Esophagus muscularis mucosa (tissue), 4 donors: ENCODE measurements at places on chromosomes 7 and 10.
A peak's percentile ranks its signal among the peaks of the same experiment; 100 is the strongest.

DNA sequence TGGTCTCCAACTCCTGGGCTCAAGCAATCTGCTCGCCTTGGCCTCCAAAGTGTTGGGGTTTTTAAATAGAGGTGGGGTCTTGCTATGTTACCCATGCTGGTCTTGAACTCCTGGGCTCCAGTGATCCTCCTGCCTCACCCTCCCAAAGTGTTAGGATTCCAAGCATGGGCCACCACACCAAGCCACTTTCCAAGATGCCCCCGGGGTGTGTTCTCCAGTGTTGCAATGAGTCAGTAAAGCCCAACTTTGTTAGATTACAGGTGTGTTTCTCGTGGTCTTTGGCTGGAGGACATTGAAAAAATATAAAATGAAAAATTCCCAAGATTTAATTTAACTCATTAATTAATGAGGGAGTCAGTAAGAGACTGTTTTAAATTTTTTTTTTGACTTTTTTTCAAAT lies 29.2 kb downstream of the TACR2 start:
- H3K36me3 ChIP-seq = peaks cover 34% of the 10 kb centered on the region
- H3K27ac ChIP-seq = no peak overlapping the region
- no peak for DNase-seq
- H3K27me3 ChIP-seq = no peaks in the 10 kb centered on the region
- no peak overlapping the region for H3K4me3 ChIP-seq
- peaks cover 16% of the 10 kb centered on the region for H3K4me1 ChIP-seq

DNA sequence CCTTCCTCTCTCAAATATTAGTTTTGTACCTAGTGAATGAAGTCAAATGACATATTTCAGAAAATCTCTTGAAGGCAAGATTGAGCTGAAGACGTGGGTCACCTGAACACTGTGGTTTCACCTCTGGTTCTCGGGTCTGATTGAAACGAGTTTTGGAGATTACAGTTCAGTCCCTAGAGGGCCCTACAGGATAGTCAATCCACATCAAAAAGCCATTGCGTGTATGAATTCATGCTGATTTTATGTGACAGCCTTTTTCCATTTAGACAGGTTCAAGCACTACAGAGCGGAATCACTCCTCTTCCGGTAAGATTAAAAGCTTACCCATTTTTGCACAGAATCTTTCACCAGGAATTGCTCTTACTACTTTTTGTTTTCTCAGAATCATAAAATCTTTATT lies 62.2 kb downstream of the VIM start:
- no peak for DNase-seq
- no peak overlapping the region for H3K4me3 ChIP-seq
- H3K4me1 ChIP-seq = no peaks in the 10 kb centered on the region
- no peaks in the 10 kb centered on the region for H3K27me3 ChIP-seq

GRCh38 chr7:130982160-130982638 lies 248.2 kb upstream of the KLF14 start:
- peaks cover 71% of the 10 kb centered on the region for H3K4me1 ChIP-seq
- peaks cover 36% of the 10 kb centered on the region for H3K36me3 ChIP-seq
- H3K27me3 ChIP-seq = no peaks in the 10 kb centered on the region
- DNase-seq = no peak

- no peaks in the 10 kb centered on the region for H3K36me3 ChIP-seq
- H3K4me3 ChIP-seq = no peak overlapping the region
- no peaks in the 10 kb centered on the region for H3K4me1 ChIP-seq
- H3K27me3 ChIP-seq = peaks cover 8% of the 10 kb centered on the region
- H3K27ac ChIP-seq = no peak overlapping the region
These were observed 41.1 kb upstream of the FIGNL1 start for GRCh38 chr7:50491209-50491608.

DNA sequence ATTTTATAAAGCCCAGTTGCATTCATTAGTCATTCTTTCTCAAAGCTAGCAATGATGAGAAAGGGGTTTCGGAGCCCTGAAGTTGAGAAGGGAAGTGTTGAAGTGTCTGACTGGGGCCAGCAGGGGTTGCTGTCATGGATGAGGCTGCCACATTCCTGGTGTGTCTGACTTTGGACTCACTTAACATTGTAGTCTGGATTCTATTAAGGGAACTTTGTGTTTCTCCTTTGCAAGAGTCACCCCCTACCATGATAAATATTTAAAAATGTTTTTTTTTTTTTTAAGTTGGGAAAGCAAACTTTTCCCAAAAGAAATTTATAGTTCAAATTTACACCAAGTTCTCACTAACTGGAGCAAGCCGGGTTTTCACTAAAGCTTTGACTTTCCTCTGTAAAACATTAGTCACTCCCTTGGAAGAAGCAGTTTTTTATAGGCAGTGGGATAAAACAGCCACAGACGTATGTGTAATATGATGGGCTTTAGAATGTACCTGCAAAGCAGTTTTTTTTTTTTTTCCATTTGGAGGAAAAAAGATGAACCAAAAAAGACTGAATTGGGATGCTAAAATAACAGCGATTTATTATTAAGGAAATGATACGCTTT lies 243.6 kb downstream of the TWIST1 start:
- no peaks in the 10 kb centered on the region for H3K27me3 ChIP-seq
- no peak overlapping the region for H3K27ac ChIP-seq
- no peaks in the 10 kb centered on the region for H3K36me3 ChIP-seq
- DNase-seq = no peak

GRCh38 chr10:130254243-130254642 lies 118.1 kb downstream of the GLRX3 start:
- no peak for DNase-seq
- no peaks in the 10 kb centered on the region for H3K36me3 ChIP-seq
- H3K4me1 ChIP-seq = no peaks in the 10 kb centered on the region
- no peak overlapping the region for H3K4me3 ChIP-seq
- H3K27me3 ChIP-seq = no peaks in the 10 kb centered on the region

DNA sequence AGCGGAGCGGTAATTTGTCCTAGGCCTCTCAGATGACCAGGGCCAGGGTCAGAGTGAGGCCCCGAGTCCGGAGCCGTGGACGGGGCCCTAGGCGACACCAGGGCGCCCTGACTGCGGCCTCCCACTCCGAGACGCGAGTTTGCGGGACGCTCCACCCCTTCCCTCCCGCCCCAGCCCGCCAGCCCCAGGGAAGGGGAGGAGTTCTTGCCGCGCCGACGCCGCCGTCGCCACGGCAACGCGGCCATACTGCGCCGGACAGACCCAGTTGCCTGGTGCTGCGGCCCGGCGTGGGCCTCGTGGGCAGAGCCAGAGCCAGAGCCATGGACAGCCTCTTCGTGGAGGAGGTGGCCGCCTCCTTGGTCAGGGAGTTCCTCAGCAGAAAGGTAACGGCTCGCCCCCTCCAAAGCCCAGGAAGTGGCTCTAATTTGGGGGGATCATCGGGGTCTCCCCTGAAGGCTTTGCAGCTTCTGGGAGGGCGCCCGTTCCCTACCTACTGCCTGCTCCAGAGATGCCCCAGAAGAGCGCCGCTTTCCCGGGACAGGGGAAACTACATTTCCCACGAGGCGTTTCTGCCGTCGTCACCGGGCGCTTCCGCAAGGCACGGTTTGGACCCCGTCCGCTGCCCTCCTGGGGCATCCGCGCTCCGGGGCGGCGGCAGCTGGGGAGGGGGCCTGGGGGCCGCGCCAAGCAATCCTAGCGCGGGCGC lies at the start of gene MINDY4:
TSS of gene MINDY4 (plus strand) at position 244 of the 706 bp plus-strand sequence. CDS start at position 321, 77 bp downstream.
- no peak for DNase-seq
- H3K27me3 ChIP-seq = no peaks in the 10 kb centered on the region
- H3K27ac ChIP-seq = peak within 1 kb of the TSS; percentile 87
- H3K4me3 ChIP-seq = peak within 1 kb of the TSS; percentile 84
- H3K36me3 ChIP-seq = no peaks in the 10 kb centered on the region

DNA sequence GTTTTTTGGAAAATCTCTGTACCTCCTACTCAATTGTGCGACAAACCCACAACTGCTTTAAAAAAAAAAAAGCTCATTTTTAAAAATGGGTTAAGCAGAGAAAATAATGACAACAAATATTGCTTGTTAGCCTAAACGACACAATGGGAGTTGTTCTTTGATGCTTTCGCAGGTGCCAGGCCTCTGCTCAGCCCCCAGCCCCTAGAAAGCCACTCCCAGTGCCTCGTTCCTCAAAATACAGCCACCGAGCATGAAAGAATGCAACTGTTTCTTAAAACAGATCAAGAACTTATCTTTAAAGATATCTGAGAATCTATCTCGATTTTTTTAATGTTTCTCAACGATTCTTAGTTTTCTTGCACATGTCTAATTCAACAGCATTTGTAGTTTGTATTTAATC lies 85.2 kb upstream of the PFKP start:
- H3K4me3 ChIP-seq = no peak overlapping the region
- H3K4me1 ChIP-seq = no peaks in the 10 kb centered on the region
- no peak for DNase-seq
- H3K36me3 ChIP-seq = no peaks in the 10 kb centered on the region
- H3K27me3 ChIP-seq = no peaks in the 10 kb centered on the region

DNA sequence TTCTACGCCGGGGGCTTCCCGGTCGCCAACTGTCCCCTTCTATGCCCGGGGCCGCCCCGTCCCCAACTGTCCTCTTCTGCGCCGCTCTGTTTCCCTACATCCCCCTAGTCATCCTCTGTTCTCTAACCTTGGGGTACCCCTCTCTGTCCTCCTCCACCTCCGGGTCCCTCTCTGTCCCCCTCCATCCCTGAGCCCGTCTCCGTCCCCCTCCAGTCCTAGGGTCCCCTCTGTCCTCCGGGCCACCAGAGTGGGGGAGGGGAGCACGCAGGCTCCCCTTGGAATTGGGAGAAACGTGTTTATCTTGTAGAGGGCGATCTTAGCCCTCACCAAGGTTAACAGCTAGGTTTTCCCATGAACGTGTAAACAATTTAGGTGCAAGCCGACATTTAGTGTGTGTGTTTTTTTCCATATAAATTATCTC lies 852 bp upstream of the KLF6 start:
- peak; percentile 91 for DNase-seq
- H3K4me3 ChIP-seq = peak overlapping the region; percentile 79
- H3K27ac ChIP-seq = peak overlapping the region; percentile 98

- peaks cover 63% of the 10 kb centered on the region for H3K4me1 ChIP-seq
- peaks cover 7% of the 10 kb centered on the region for H3K36me3 ChIP-seq
- no peak overlapping the region for H3K27ac ChIP-seq
- H3K27me3 ChIP-seq = no peaks in the 10 kb centered on the region
- H3K4me3 ChIP-seq = no peak overlapping the region
These were observed 96.8 kb upstream of the SAMD8 start for GRCh38 chr10:75014516-75015230.

DNA sequence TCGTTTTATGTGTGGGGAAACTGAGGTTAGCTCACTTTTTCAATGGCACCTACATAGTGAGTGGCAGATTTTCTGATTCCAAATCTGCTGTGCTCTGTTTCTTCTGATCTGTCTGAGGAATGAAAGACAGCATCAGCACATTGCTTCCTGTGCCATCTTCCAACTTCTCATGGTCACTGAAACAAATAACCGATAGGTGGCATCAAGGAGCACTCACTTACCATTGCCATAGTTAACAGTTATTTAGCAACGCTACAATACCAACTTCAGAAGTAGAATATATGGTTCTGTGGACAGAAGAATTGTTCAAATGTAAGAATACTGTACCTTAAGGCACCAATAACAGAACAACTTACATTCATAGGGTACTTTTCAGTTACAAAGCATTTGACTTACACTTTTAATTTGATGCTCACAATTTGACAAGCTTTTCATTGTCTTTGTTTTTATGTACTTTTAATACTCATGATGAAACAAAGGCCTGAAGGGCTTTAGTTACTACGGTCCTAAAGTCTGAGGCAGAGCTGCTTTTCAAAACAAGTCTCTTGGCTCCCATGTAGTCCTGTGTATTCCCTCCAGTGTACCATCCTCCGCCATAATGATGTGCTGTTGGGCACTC lies 228.9 kb upstream of the TCF7L2 start:
- H3K27ac ChIP-seq = no peak overlapping the region
- DNase-seq = no peak
- H3K27me3 ChIP-seq = no peaks in the 10 kb centered on the region
- no peaks in the 10 kb centered on the region for H3K36me3 ChIP-seq
- H3K4me1 ChIP-seq = no peaks in the 10 kb centered on the region
- no peak overlapping the region for H3K4me3 ChIP-seq

GRCh38 chr7:129831424-129832058 lies 121.2 kb downstream of the UBE2H start:
- peaks cover 31% of the 10 kb centered on the region for H3K4me1 ChIP-seq
- no peaks in the 10 kb centered on the region for H3K36me3 ChIP-seq
- DNase-seq = no peak
- H3K4me3 ChIP-seq = no peak overlapping the region
- H3K27me3 ChIP-seq = no peaks in the 10 kb centered on the region

DNA sequence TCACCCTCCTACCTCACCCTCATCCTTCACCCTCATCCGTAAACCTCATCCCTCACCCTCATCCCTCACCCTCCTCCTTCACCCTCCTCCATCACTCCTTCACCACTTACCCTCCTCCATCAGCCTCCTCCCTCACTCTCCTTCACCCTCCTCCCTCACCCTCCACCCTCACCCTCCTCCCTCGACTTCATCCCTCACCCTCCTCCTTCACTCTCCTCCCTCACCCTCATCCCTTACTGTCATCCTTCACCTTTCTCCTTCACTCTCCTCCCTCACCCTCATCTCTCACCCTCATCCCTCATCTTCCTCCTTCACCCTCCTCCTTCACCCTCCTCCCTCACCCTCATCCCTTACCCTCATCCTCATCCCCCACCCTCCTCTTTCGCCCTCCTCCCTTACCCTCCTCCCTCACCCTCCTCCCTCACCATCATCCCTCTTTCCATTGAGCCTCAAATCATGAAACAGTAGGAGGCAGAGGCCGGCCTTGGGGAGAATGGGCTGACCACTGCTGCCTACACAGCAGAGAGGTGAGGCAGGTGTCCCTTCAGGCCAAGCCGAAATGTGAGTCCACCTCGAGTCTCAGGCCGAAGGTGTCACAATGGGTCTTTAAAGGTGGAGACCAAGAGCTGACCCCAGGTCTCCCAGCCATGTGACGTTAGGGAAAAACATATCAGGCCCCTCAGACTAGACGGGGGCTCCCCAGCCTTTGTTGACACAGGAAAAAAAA lies 53.0 kb downstream of the PDGFA start:
- H3K36me3 ChIP-seq = no peaks in the 10 kb centered on the region
- H3K27me3 ChIP-seq = no peaks in the 10 kb centered on the region
- H3K27ac ChIP-seq = no peak overlapping the region
- no peak for DNase-seq

DNA sequence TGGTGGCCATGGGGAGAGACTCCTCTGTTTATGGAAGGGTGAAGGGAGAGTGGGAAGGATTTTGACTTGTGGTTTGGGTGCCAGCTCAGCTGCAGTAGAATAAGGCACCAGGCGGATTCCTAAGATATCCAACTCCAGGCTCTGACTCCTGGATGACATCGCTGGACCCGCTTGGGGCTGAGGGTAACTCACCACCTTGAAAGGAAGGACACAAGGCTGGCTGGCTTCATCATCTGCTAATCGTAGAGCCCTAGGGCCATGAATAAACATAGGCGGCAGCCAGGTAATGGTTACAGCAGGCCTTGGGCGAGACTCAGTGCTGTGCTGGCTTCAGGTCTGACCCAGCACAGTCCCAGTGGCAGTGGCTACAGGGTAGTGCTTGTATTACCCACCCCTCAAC lies 16.7 kb upstream of the LIPK start:
- H3K4me3 ChIP-seq = no peak overlapping the region
- H3K4me1 ChIP-seq = no peaks in the 10 kb centered on the region
- no peaks in the 10 kb centered on the region for H3K36me3 ChIP-seq
- H3K27me3 ChIP-seq = peaks cover 6% of the 10 kb centered on the region

- peak overlapping the region; percentile 42 for H3K27ac ChIP-seq
- no peaks in the 10 kb centered on the region for H3K36me3 ChIP-seq
- no peak for DNase-seq
- H3K27me3 ChIP-seq = no peaks in the 10 kb centered on the region
- no peak overlapping the region for H3K4me3 ChIP-seq
These were observed 60.3 kb downstream of the CPXM2 start for GRCh38 chr10:123831259-123831658.

GRCh38 chr7:14449291-14449690 lies 453.3 kb downstream of the DGKB start:
- no peaks in the 10 kb centered on the region for H3K4me1 ChIP-seq
- no peak overlapping the region for H3K4me3 ChIP-seq
- H3K36me3 ChIP-seq = no peaks in the 10 kb centered on the region
- H3K27ac ChIP-seq = no peak overlapping the region
